ENCODE measurements at places on chromosomes 5 and 9. TPM values are rescaled to one million over a fixed set of nuclear protein-coding genes. Genes with fewer than 3 reads are reported as not detected.

The SPAG8 gene
- polyA plus RNA-seq: 2.4 TPM

- DNase-seq: no peak
Observed at GRCh38 chr5:138663009-138663408, 87.8 kb upstream of the HSPA9 start.

DNA sequence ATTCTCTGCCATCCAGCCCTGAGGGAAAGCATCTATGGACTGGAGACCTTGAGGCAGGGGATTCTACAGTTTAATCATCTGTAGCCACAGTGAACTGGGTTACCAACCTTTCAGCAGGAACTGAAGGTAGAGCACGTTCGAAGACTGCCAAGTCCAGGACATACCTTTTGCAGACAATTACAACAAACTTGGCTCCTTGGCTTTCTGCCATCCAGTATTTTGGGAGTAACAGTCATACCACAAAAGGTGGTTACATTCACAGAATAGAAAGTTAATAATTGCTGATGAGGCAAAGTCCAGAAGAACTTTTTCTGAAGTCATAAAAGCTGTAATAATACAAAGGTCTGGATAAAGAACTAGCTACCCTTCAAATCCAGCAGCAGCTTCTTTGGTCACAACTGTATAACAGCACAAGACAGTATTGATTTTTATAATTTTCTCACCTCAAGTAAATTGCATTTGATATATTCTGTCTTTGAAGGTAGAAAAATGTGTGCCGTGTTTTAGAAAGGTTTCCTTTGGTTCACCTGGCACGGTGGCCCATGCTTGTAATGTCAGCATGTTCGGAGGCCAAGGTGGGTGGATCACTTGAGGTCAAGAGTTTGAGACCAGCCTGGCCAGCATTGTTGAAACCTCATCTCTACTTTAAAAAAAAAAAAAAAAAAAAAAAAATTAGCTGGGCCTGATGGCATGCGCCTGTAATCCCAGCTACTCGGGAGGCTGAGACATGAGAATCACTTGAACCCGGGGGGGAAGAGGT is 236.6 kb downstream of the NR3C1 start:
- peak; percentile 17 for DNase-seq

- peak; percentile 37 for DNase-seq
Observed at GRCh38 chr5:74272831-74273451, 367.6 kb downstream of the ENC1 start.

Data from kidney (tissue), 22 donors.